ENCODE measurements at places on chromosomes 6 and 20.

GRCh38 chr6:43714311-43715055, 26.9 kb upstream of the MRPS18A start:
- no peak for DNase-seq

DNA sequence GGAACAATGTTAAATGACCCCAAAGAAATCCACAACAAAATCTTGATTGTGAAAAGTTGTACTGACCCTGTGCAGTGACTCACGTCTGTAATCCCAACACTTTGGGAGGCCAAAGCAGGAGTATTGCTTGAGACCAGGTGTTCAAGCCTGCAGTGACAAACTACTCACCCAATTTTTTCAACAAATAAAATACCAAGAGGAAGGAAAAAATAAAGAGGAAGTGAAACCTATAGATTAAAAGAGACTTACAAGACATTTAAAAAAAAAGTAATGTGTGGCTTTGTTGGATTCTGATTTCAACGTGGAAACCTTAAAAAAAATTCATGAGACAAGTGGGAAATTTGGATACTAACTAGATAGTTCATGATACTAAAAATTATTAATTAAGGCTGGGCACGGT, 31.9 kb downstream of the GINS1 start:
- no peak for DNase-seq

- no peak for DNase-seq
Observed at GRCh38 chr6:67897998-67898607, 737.0 kb upstream of the ADGRB3 start.

DNA sequence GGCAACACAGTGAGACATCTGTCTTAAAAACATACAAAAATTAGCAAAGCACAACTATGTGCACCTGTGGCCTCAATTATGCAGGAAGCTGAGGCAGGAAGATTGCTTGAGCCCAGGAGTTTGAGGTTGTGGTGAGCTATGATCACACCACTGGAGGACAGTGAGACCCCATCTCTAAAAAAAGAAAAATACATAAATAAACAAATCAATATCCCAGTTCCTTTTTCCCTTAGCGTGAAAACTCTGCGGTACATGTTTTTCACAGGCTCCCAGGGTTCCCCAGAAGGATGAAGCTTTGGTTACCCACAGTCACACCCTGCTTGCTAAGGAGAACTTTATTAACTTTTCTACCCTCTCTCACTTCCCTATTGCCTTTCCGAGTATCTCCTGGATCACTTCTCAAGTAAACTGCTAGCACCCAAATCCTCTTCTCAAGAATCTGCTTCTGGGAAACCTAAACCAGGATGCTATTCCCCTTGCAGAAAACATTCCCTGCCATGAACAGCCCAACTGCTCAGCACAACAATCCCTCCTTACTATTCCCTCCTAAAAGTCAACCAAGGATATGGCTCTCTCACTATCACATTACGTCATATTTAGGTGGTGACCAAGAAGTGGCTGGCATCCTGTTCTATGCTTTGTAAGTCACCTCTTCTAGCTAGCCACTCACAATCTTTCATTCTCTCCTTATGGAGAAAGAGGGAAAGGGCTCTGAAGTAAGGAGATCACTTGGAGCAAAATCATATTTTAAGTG, 122.4 kb downstream of the IPCEF1 start:
- DNase-seq, result no peak

GRCh38 chr20:54475334-54476168, at the start of gene DOK5:
DOK5 (plus strand) TSS chr20:54475593; CDS start chr20:54475947, 354 bp downstream.
- DNase-seq, result no peak

GRCh38 chr6:38025451-38025850, 205.9 kb downstream of the ZFAND3 start:
- DNase-seq, result no peak

GRCh38 chr6:150177952-150178520, 35.2 kb downstream of the PPP1R14C start:
- peak; percentile 3 for DNase-seq

DNA sequence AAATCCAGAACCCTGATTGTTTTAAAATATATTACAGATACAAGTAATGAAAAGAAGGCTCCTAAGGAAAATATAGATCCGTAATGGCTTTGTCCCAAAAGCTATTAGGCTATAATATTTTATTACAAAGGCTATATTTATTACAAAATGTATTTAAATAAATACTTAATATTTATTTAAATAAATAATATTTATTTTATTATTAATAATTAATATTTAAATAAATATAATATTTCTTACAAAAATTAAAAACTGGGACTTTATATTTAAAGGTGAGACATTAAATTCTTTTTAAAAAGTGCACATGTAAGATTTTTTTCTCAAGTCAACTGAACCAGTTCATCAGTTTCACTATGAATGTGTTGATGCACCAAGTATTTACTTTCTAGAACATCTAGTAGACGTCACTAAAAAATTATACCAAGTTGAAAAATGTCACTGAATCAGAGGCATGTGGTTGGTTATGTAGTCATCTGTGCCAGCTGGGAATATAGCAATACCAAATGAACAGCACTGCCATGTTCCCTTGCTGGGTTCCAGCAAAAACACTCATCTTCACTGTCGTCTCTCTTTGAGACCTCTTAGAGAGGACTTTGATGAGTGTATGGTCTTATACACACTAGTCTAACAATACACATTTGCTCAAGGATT, 278.9 kb downstream of the ESR1 start:
- DNase-seq, result no peak

- no peak for DNase-seq
Observed at GRCh38 chr20:6558341-6558740, 209.1 kb upstream of the BMP2 start.

DNA sequence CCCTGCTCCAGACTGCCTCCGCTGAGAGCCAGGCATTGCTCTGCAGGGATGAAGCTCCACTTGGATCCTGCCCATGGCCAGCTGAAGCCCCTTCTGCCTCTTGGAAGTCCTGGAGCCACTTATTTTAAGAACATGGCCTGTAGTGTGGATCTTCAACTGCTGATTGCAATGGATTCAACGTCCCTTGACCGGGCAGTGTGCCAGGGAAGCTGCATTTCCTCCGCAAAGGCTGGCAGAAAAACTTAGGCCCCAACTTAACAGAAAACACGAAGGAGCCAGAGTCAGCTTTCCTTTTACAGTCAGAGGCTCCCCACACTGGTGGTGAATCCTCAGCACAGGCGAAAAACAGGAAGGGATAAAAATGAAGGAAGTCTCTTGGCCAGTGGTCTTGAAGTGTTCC, 26.3 kb upstream of the FOXQ1 start:
- DNase-seq, result no peak

- no peak for DNase-seq
Observed at GRCh38 chr6:160348223-160349019, at the start of gene SLC22A3. SLC22A3 (plus strand) TSS chr6:160348378; CDS start chr6:160348420, 42 bp downstream.

DNA sequence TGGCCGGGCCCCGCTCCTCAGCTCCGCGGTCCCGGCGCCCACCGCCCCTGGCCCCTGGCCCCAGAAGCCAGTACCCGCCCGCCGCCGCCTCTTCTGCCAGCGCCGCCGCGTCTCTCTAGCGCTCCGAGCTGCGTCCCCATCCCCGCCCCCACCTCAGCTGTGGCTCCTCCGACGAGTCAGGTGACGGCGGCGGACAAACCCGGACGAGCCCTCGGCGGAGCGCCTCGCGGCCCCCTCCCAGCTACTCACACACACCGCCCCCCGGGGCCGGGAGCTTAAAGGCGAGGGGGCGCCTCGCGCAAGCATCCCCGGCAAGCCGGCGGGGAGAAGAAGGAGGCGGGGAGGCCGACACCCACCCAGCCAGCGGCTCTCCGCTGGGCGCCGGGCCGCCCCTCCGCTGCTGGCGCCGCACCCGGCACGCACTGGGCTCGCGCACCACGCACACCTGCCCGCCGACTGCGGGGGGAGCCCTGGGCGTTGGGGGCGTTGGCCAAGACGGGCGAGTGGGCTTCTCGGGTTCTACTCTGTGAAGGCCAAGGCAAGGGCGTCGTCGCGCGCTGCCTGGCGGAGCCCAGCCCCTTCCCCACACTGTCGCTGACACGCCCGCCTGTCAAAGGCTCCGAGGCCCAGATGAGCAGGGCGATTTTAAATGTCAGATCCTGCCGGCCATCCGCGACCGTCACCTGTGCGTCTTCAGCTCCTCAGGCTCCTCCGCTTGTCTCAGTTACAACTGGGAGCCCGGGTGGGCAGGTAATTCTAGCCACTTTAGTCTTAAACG, at the start of gene SNAP91:
TSS of gene SNAP91 (minus strand) at position 132 of the 778 bp plus-strand sequence. CDS start 1,174 bp downstream, outside the sequence.
- no peak for DNase-seq

- no peak for DNase-seq
Observed at GRCh38 chr6:170113141-170113540, 177.7 kb downstream of the DLL1 start.

DNA sequence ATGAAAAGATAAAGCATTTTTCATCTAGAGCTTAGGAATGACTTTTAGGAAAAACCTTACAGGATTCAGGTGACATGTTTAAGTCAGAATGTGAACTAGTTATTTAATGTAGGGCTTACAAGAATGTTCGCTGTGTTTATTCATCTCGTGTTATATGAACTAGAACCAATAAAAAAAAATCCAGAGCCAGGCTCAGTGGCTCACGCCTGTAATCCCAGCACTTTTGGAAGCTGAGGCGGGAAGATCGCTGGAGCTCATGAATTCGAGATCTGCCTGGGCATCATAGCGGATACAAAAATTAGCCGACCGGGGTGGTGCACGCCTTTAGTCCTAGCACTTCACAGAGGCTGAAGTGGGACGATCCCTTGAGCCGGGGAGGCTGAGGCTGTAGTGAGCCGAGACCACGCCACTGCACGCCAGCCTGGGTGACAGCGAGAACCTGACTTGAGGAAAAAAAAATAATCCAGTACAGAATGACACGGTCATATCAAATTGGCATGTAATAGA, 46.3 kb downstream of the OR2B2 start:
- no peak for DNase-seq

DNA sequence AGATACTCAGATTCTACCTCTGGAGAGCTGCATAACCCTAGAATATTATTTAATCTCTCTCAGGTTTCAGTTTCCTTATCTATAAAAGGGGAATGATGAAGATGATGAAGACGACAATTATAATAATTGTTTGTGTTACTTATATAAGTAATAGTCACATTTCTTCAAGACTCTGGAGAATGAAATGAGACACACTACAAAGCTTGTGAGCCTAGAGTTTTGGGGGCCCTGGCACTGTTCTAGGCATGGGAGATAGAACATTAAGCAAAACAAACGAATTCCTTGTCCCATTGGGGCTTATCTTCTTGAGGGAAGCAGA, 5.4 kb upstream of the ZNF217 start:
- DNase-seq, result no peak

DNA sequence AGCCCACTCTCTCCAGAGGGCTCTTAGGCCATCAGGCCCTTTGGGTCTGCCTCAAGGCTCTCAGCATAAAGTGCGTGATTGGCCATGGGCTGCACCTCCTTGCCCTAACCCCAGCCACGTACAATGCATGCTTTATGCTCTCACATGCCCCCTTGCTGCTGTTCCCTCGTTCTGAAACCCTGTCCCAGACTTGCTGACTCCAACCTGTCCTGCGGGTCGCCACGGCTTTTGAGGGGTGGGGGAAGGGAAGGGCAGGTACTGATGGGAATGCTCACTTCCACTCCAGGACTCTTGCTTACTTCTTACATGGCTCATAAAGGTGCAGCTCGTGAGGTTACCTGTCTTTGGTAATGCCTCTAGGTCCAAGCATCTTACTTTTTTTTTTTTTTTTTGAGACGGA, 6.0 kb downstream of the ARMC12 start:
- DNase-seq, result no peak

- no peak for DNase-seq
Observed at GRCh38 chr20:46545077-46545826, 5.2 kb downstream of the OCSTAMP start.

- no peak for DNase-seq
Observed at GRCh38 chr6:37709250-37709931, 11.7 kb upstream of the MDGA1 start.

DNA sequence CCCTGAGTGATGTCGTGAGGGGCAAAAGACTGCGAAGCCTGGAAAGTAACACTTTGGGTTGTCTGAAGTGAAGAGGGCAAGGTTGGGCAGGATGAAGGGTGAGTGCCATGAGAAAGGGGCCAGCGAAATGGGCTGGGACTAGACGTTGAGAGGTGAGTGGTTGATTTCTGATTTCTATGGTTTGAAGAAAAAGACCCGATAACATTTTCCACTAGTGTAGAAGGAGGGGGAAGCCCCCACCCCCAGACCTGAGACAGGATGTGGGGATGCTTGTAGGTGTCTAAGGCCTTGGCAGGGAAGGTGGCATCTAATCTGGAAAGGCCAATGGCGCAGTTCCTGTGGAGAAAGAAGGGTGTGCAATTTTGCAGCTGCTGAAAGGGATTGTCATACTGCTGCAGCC, 25.3 kb upstream of the KIF3B start:
- no peak for DNase-seq

- DNase-seq, result no peak
Observed at GRCh38 chr6:137254966-137255365, 35.8 kb upstream of the IFNGR1 start.

- no peak for DNase-seq
Observed at GRCh38 chr20:35743693-35744491, 1.8 kb upstream of the RBM39 start.

- no peak for DNase-seq
Observed at GRCh38 chr6:130183271-130184222, 39.2 kb downstream of the SAMD3 start.

DNA sequence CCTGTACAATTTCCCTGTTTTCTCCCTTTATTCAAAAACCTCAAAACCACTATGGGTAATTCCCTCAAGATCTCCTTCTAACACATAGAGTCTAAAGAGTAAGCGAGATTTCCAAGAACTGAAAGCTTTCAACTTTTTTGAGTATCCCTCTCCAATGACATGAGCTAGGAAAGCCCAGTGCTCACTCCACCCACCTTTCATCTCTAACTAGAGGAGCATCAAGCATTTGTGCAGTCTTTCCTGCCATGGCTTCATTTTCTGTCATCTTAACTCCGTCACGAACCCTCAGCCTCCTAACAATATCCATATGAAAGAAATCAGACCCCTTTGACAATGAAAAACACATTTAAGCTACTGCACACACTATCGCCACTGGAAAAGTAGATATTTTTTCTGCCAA, 91.9 kb upstream of the SUPT3H start:
- no peak for DNase-seq

DNA sequence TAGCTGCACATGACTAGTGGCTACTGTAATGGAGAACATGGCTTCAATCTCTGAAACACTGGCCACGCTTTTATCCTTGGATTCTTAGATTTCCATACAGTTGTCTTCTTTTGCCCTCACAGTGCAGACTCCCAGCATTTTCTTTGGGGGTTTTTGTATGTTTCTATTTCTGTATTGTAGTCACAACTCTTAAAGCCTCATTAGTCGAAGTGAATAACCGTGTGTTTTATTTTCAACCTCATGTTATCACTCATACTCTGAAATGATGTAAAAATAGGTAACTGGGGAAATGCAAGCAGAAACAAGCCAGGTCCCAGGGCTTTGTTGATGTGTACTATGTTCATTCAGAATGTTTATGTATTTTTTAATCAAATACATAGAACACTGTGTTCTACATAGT, 162.9 kb downstream of the JARID2 start:
- DNase-seq, result no peak
